ENCODE measurements at places on chromosomes 4 and X. TPM values are rescaled to one million over a fixed set of nuclear protein-coding genes. Genes with fewer than 3 reads are reported as not detected.

The GRIA3 gene
- 0.17 TPM for total RNA-seq

The EPHA5 gene
- total RNA-seq = 0.13 TPM

The MSMO1 gene
- total RNA-seq = 51.7 TPM

DNA sequence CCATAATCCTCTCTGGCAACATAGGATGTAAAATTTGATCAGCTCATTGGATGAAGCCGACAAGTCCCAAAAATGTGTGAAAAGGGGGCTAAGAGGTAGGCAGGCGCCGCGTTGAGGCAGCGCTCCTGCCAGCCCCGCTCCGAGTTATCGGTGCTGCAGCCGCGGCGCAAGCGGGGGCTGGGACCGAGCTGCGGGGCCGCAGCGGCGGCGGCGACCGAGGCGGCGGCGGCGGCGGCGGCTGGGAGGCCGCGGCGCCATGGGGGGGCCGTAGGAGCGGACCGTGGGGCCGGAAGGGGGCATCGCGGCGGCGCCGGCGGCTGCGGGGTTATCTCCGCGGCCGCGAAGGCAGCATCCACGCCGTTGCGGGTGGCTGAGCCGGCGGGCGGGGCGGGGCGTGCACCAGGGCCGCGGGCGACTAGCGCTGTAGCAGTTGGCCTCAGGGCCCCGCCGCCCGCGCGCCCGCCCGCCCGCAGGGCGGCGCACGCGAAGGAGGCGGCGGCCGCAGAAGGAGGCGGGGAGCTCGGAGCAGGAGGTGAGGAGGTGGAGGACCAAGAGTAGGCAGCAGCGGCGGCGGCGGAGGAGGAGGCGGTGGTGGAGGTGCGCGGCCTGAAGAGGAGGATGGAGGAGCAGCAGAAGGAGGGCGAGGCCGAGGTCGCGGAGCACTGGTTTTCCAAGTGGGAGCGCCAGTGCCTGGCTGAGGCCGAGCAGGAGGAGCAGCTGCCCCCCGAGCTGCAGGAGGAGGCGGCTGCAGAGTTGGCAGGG, 126.0 kb upstream of the CXorf66 start:
- H3K27ac ChIP-seq = no peak overlapping the region
- no peaks in the 10 kb centered on the region for H3K36me3 ChIP-seq
- H3K4me3 ChIP-seq = peak overlapping the region; percentile 9
- peak; percentile 18 for DNase-seq

GRCh38 chr4:186685767-186686183, 37.9 kb downstream of the FAT1 start:
- no peaks in the 10 kb centered on the region for H3K36me3 ChIP-seq
- no peaks in the 10 kb centered on the region for H3K27me3 ChIP-seq
- DNase-seq = no peak
- H3K27ac ChIP-seq = peak overlapping the region; percentile 34

DNA sequence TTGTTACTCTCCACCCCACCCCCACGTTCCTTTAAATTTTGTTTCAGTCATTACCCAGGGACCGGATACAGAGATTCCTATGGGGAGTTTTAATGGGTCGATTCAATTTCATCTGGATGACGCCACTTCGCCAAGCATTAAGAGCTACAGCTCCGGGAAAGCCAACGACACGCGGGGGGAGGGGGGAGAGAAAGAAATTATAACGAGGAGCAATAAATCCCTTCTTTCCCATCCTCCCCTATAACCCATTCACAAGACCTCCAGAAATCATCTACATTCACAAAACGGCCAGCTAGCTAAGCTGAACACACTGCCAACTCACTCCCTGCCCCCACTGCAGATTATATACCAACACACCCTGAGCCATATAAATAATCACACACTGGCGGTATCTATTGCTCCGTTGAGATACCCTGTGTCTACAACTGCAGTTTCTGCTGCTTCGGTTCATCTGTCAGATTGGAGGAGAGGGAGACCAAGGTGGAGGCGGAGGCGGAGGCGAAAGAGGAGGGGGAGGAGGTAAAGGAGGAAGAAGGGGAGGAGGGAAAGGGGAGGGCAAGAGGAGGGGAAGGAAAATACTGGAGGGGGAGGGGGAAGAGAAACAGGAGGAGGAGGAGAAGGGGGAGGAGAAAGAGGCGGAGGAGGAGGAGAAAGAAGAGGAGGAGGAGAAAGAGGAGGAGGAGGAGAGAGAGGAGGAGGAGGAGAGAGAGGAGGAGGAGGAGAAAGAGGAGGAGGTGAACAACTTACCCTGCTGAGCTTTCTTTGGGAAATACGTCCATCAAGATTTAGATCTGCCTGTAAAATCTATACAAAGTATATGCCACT, 113.9 kb upstream of the VAMP7 start:
- peak; percentile 75 for DNase-seq
- H3K4me3 ChIP-seq = peak overlapping the region; percentile 22
- H3K27ac ChIP-seq = peak overlapping the region; percentile 47
- no peaks in the 10 kb centered on the region for H3K27me3 ChIP-seq

GRCh38 chr4:8373270-8373972, 67.1 kb downstream of the ACOX3 start:
- no peak overlapping the region for H3K4me3 ChIP-seq
- no peak for DNase-seq
- no peaks in the 10 kb centered on the region for H3K27me3 ChIP-seq
- H3K36me3 ChIP-seq = no peaks in the 10 kb centered on the region
- H3K4me1 ChIP-seq = no peaks in the 10 kb centered on the region
- H3K27ac ChIP-seq = no peak overlapping the region

All from colonic mucosa (tissue), 4 donors.